ENCODE measurements at places on chromosomes 3 and 15.
A peak's percentile ranks its signal among the peaks of the same experiment; 100 is the strongest.

GRCh38 chr3:98541695-98542094 is 9.9 kb downstream of the GPR15 start:
- DNase-seq, result no peak

DNA sequence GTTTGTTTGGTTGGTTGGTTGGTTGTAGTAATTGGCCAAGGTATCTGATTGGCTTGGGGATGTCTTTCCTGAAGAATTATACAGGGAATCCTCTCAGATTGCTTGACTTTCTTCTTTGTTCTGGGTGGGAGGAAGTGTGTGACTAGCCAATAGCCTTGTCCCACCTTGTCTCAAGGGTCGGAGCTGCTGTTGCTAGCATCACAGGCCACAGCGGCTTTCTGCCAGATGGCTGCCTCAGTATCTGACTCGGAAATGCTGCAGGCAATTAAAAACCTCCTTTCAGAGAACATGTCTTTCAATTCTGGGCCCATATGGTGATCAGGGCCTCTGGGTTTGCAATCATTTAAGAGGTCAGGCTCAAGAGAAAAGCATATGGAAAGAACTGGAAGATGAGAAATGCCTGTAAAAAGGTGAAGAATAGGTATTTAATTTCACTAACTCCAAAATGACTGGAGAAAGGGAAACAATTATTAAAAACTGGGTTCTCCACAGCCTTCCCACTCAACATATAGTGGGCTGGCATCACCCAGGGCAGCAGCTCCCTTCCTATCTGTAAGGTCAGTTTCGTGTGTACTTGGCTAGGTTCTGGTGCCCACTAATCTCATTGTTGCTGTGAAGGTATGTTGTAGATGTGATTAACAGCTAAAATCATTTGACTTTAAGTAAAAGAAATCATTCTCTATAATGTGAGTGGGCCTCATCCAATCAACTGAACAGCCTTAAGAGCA is 32.4 kb downstream of the TGFBR2 start:
- peak; percentile 64 for DNase-seq

DNA sequence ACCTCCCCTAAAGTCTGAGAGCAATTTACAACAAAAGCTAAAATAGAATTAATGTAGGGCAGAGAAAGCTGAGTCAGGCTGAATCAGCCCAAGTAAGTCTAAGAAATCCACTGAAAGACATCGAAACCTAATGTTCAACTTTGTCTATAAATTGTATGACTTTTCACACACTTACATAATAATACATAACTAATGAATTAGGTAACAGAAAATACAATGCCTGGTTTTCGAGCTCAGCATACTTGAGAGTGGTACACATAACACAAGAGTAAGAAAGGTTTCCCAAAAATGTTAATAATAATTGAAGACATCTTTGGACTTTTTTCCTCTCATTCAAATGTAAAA is 55.3 kb upstream of the VGLL4 start:
- no peak for DNase-seq

DNA sequence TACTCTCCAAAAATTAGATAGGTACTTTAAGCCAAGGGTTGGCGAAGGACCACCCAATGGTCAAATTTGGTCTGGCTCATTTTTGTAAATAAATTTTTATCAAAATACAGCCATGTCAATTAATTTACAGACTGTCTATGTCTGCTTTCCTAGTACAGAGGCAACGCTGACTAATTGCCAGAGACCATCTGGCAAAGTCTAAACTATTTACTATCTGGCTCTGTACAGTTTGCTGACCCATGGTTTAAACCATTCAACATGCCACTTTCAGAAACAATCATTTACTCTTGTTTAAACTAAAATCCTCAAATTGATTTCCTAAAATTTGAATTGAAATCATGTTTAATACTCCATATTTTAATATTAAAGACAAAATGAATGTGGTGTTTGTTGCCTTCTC is 25.9 kb downstream of the CBLB start:
- DNase-seq, result no peak

GRCh38 chr3:111636366-111636885 is 41.3 kb upstream of the ZBED2 start:
- DNase-seq, result peak; percentile 73
